ENCODE measurements at places on chromosomes 6 and 20. TPM values are rescaled to one million over a fixed set of nuclear protein-coding genes. Genes with fewer than 3 reads are reported as not detected.

- no peak for DNase-seq
- H3K4me3 ChIP-seq = no peak overlapping the region
- H3K27me3 ChIP-seq = no peaks in the 10 kb centered on the region
Measured at GRCh38 chr6:56694002-56694401, 51.3 kb upstream of the DST start.

DNA sequence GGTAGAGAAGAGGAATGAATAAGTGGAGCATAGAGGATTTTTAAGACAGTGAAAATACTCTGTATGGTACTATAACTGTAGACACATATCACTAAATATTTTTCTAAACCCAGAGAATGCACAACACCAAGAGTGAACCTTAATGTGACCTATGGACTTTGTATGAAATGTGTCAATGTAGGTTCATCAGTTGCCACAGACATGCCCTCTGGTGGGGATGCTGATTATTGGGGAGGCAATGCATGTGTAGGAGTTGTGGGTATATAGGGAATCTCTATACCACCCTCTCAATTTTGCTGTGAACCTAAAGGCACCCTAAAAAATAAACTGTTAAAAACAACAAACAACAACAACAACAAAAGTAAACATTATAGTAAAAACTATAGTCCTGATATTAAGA lies 293.7 kb downstream of the RNF144B start:
- no peaks in the 10 kb centered on the region for H3K36me3 ChIP-seq
- peaks cover 7% of the 10 kb centered on the region for H3K4me1 ChIP-seq
- no peak overlapping the region for H3K27ac ChIP-seq
- DNase-seq = no peak

The TRIM40 gene
- not detected for total RNA-seq

- no peak for DNase-seq
- no peaks in the 10 kb centered on the region for H3K27me3 ChIP-seq
- no peaks in the 10 kb centered on the region for H3K36me3 ChIP-seq
- H3K27ac ChIP-seq = peak overlapping the region; percentile 8
- peaks cover 66% of the 10 kb centered on the region for H3K4me1 ChIP-seq
- no peak overlapping the region for H3K4me3 ChIP-seq
Measured at GRCh38 chr20:2116170-2116940, 14.7 kb downstream of the STK35 start.

GRCh38 chr6:52286798-52287432 lies 2.4 kb upstream of the MCM3 start:
- peaks cover 6% of the 10 kb centered on the region for H3K36me3 ChIP-seq
- H3K4me3 ChIP-seq = no peak overlapping the region
- no peaks in the 10 kb centered on the region for H3K27me3 ChIP-seq
- no peak overlapping the region for H3K27ac ChIP-seq

The DYNLT2 gene
- 1.1 TPM for total RNA-seq

The SPATS1 gene
- not detected for total RNA-seq

GRCh38 chr6:6293317-6293716 lies 27.1 kb downstream of the F13A1 start:
- no peaks in the 10 kb centered on the region for H3K27me3 ChIP-seq
- H3K36me3 ChIP-seq = no peaks in the 10 kb centered on the region
- no peak overlapping the region for H3K27ac ChIP-seq
- no peaks in the 10 kb centered on the region for H3K4me1 ChIP-seq
- H3K4me3 ChIP-seq = no peak overlapping the region

GRCh38 chr20:4095639-4096038 lies 80.3 kb upstream of the RNF24 start:
- H3K27ac ChIP-seq = no peak overlapping the region
- H3K4me3 ChIP-seq = no peak overlapping the region
- no peak for DNase-seq
- H3K4me1 ChIP-seq = no peaks in the 10 kb centered on the region
- H3K36me3 ChIP-seq = no peaks in the 10 kb centered on the region

- H3K4me3 ChIP-seq = no peak overlapping the region
- peaks cover 11% of the 10 kb centered on the region for H3K4me1 ChIP-seq
- DNase-seq = no peak
- no peak overlapping the region for H3K27ac ChIP-seq
Measured at GRCh38 chr20:3077618-3078134, 6.3 kb downstream of the OXT start.

- H3K4me3 ChIP-seq = no peak overlapping the region
- DNase-seq = no peak
- no peaks in the 10 kb centered on the region for H3K4me1 ChIP-seq
- no peak overlapping the region for H3K27ac ChIP-seq
- no peaks in the 10 kb centered on the region for H3K36me3 ChIP-seq
Measured at GRCh38 chr6:21828704-21829103, 235.2 kb downstream of the SOX4 start.

DNA sequence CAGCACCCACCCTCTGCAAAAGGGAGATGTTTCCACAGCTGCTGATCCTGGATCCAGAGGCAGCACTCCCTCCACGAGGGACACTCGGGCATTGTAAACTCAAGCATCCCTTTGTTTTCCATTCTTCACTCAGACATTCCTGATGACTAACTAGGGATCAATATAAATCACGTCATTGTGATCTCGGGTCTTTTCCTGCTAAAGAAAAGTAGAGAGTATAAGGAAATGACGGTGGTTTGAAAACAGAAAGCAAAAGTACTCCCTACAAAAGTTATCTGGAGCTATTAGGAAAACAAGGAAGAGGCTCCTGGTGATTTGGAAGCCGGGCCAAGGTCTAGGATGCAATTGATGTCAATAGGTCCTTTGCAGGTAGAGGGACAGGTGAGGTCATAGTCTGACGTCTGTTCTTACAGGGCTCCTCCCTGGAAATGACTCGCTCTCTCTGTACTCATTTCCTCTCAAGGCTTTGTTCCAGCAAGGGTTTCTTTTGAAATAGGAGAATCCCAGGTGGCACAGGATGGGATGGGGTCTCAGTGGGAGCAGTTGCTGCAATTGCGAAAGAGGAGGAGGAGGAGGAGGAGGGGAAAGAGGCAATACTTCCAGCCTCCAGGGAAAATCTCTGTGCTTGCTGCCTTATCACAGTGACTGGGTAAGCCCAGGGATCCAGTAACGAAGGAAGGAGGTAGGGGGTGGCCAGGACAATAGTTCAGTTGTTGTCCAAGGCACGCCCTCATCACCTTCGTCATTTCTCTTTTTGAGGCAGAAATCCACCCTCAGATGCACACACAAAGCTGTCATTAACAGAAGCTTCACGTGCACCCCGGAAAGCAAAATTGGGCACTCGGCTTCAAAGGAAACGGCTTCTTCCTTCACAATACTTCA lies 222.8 kb downstream of the LY86 start:
- no peaks in the 10 kb centered on the region for H3K36me3 ChIP-seq
- H3K27ac ChIP-seq = peak overlapping the region; percentile 48
- no peaks in the 10 kb centered on the region for H3K27me3 ChIP-seq

DNA sequence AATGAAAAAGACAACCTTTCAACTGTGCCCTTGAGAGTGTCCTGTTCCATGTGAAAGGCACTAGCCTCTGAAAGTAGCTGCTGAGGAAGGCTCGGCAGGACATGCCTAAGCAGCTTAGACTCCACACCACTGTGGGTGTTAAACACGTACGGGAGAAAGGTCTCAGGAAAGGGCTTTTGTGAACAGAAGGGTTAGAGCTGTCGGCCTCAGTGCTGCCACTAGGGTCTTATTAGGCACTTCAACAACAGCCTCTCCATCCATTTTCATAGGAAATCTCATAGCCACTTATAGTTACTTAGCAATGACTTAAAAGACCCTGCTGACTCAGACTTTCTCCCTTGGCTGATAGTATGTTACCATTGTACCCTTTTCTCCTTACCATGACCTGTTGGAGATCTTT lies 662.8 kb downstream of the TBC1D32 start:
- DNase-seq = no peak
- H3K4me1 ChIP-seq = no peaks in the 10 kb centered on the region
- H3K36me3 ChIP-seq = no peaks in the 10 kb centered on the region
- H3K27ac ChIP-seq = no peak overlapping the region
- no peak overlapping the region for H3K4me3 ChIP-seq
- no peaks in the 10 kb centered on the region for H3K27me3 ChIP-seq

The TMEM14C gene
- total RNA-seq = 93.2 TPM

The GLP1R gene
- not detected for total RNA-seq

The DIDO1 gene
- total RNA-seq = 27.8 TPM

GRCh38 chr6:34484899-34485298 lies 19.0 kb downstream of the PACSIN1 start:
- H3K27ac ChIP-seq = no peak overlapping the region
- H3K36me3 ChIP-seq = no peaks in the 10 kb centered on the region
- H3K4me3 ChIP-seq = no peak overlapping the region
- no peaks in the 10 kb centered on the region for H3K27me3 ChIP-seq
- DNase-seq = no peak

The C20orf144 gene
- total RNA-seq = not detected

All from gastrocnemius medialis (tissue), 4 donors.